Urothelium cell line (cell line): ENCODE measurements at places on chromosomes 6 and 20.

DNA sequence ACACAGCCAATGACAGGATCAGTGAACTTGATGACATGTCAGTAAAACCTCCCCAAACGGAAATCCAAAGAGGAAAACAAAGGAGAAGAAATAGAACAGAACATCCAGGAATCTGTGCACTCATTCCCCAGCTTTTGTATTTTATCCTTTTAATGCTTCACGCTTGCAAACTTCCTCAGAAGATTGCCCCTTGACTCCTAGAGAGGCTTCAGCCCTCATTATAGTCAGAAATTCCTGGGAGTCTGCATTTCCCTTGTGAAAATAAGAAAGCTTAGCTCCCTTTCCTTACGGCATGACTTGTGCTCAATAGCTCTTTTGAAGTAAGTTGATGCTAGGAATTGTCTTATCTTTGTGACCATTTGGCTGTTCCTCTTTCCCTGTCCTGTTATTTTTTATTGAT is 313.6 kb upstream of the OPRM1 start:
- DNase-seq: no peak

- DNase-seq: no peak
Measured at GRCh38 chr6:81697559-81697958, 54.9 kb downstream of the TENT5A start.

DNA sequence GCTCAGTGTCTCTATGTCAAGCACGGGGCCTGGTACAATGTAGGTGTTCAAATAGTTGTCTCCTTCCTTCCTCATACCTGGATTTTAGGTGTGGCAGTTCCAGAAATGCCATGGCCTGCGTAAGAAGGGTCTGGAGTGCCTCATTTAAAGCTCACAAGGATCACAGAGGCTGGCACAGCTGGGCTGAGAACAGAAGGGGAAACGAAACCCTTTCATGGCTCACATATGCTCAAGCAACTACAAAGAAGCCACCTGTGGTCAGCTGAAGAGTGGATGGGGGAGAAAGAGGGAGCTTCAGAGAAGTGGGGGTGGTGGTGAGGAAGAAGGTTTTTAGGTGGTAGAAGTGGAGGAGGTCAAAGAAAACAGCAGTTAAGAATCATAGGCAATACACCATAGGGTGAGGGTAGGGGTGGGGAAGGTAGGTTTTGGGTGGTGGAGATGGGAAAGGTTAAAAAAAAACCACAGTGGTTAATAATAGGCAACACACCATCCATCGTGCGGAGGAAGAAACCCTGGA is 17.0 kb upstream of the TOP1 start:
- DNase-seq: no peak

DNA sequence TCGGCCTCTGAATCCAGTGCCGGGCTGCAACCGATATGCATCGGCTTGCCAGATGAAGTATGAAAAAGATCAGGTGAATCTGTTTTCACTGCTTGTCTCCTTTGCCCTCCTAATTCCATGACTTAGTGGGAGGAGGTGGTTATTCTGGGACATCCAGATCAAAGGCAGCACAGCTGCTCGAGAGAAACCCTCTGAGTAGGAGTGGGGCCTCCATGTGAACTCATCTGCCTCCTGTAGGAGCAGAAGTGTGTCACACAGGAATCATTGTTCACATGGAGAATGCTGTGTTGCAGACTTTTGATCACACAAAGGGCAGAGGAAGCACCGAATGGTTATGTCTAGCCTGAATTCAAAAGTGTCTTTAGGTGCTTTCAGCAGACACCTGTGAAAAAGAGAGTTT is 73.1 kb upstream of the SLC22A1 start:
- DNase-seq: no peak

GRCh38 chr6:54602591-54602990 is 244.0 kb upstream of the FAM83B start:
- DNase-seq: no peak

DNA sequence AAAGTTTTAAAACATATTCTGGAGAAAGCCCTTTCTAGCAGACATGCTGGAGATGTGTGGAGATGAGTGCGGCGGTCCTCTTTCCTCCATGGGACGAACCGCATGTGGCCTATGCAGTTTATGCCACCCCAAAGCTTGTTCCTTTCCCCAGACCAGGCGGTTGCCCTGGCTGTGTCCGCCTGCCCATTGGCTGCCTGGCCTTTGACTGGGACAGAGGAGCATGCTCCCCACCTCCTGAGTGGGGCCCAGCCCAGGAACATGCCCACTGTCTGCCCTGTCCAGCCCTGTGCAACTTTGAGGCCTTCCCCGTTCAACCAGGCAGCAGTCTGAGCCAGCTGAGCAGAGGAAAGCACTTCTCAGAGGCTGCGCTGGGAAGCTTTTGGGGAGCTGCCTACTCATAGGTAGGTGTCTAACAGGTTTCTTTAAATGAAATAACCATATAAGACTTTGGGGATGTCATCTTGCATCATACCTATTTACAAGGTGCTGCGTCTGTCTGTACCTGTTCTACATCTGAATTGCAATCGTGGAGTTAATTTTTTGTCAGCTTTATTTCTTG is 20.6 kb downstream of the FOXC1 start:
- DNase-seq: no peak

DNA sequence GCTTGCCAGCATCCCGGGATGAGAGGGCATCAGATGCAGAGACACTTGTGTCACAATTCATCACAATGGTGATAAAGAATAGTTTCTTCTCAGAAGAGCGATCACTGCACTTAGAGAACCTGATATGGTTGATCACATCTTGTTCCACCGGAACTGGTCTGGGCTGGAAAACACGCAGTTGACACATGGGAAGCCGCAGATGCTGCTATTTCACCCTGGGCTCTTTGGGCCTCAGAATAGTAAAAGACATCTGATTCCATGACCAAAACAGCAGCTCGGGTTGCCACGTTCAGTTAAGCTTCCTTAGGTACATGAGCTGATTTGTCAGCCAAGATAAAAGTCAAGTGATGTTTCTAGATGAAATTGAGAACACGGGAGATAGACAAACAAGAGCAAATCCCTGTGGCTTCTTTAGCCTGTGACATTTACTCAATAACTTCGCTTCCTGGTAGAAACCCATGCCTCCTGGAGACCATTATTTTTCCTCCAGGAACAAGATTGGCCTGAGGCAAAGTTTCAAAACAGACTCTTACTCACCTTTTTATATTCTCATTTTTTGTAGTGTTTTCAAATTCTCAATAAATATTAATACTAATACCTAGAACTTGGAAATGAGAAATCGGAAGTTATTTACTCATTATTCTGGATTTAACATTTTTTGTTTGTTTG is 59.4 kb downstream of the TRMT6 start:
- no peak for DNase-seq

GRCh38 chr6:37507690-37508421 is 8.2 kb upstream of the CCDC167 start:
- DNase-seq: no peak

DNA sequence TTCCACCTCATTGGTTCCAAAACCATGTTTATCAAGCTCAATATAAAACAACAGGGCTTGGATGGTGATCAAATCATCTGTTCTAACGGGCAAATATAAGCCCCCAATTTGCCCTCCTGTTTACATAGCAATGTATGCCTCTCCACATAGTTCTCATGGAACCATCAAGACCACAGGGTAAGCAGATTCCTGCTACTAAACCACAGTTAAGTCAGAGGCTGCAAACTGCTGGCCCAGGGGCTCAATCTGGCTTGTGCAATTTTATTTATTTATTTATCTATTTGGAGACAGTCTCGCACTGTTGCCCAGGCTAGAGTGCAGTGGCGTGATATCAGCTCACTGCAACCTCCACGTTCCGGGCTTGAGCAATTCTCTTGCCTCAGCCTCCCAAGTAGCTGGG is 18.9 kb upstream of the MTHFD1L start:
- DNase-seq: no peak

DNA sequence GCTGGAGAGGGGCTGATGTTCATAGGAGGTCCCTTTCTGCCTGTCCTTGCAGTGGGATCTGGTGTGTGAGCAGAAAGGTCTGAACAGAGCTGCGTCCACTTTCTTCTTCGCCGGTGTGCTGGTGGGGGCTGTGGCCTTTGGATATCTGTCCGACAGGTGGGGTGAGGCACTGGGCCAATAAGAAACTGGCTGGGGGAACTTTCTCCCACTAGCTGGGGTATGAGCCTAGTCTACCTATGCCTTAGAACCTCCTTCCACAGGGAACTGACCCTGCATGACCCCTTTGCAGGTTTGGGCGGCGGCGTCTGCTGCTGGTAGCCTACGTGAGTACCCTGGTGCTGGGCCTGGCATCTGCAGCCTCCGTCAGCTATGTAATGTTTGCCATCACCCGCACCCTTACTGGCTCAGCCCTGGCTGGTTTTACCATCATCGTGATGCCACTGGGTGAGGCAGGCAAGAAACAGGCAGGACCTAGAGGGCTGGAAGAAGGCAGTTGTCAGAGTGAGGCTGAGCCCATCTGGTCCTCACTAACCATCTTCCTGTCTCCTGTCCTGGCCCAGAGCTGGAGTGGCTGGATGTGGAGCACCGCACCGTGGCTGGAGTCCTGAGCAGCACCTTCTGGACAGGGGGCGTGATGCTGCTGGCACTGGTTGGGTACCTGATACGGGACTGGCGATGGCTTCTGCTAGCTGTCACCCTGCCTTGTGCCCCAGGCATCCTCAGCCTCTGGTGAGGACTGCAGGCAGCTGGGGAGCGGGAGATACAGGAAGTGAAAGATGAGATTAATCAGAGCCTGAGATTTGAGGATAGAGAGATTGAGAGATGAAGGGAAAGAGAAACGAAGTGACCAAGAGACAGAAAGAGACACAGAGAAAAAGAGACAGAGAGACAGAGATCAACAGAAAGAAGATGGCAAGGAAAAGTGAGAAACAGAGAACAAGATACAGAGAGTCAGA is 1.6 kb downstream of the SLC22A7 start:
- no peak for DNase-seq

DNA sequence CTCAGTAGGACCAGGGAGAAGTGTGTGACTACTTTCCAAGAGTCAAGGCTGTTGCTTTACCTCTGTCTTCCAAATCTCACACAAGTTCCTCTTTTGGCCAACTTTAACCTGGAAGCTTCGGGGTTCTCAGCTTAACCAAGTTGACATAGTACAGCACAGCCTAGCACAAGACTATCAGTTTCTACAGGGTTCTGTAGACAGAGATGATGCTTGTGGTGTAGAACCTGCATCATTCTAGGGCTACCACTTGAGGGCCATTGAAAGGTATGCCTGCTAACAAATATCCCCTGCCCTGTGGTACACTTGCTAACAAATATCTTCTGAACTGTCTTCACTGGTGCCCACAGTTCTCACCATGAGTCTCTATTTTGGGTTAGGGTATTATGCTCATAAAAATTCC is 62.0 kb upstream of the MAP3K7 start:
- DNase-seq: no peak

- no peak for DNase-seq
Measured at GRCh38 chr6:122068291-122068769, 331.1 kb upstream of the HSF2 start.

- DNase-seq: no peak
Measured at GRCh38 chr6:52588087-52588709, 11.3 kb upstream of the TRAM2 start.

DNA sequence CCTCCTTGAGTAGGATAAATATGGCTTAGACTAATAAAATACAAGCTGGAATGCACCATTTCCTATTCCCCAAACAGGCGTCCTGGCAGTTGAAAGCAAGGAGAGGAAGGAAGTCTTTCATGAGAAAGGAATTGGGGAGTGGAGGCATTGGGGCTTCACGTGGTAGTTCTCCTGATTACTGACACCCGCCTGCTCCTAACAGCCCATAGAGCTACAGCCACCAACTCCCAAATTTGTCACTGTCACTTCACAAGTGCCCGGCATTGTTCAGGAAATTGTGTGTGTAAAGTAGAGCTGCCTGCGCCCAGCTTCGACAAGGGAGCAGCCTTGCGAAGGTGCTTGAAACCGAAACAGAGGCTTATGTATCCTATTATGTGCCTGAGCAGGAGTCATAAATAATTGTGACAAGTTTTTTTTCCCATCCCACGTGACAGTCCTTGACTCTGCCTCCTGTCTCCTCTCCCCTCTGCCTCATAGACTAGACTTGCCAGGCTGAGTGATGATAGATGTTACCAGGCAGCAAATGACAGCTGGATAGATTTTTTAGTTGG is 301.7 kb upstream of the ZFP64 start:
- DNase-seq: peak; percentile 66

GRCh38 chr6:30483677-30484279 is 5.5 kb upstream of the HLA-E start:
- no peak for DNase-seq

- peak; percentile 19 for DNase-seq
Measured at GRCh38 chr6:50185006-50185405, 135.3 kb upstream of the DEFB112 start.

DNA sequence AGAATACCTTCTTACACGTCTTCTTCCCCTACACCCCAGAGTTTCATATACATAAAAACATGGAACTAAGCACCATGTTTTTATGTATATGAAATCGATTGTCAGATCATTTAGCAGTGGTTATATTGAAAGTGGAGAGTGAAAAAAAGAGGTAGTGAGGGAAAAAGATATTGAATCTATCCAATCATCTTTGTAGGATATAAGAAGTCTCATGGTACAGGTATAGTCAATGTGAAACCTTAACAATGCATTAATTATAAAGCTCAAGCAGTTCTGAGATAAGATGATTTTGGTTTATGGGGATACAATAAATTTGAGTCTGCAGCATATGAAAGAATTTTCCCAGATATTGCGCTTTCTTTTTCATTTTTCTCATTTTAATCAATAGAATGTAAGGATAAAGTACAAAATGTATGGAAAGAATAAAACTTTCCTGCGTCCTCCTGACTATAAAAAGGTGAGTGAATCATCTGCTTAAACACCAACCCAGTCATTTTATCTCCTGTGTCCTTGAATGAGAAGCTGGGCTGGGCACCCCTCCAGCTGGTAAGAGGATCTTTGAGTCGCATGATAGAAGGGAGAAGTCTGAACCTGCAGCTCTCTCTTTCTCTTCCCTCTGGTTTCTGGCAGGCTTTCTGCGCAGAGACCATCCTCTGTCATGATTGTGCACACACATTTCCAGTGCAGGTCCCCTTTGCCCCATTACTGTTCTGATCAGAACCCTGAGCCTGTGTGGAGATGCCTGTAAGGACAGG is 28.1 kb upstream of the AKIRIN2 start:
- DNase-seq: no peak

GRCh38 chr20:24079661-24080412 is 91.3 kb upstream of the GGTLC1 start:
- DNase-seq: no peak

- DNase-seq: peak; percentile 54
Measured at GRCh38 chr20:31569163-31570020, 35.7 kb upstream of the ID1 start.

- peak; percentile 77 for DNase-seq
Measured at GRCh38 chr20:44215125-44215524, 4.6 kb upstream of the OSER1 start.

- no peak for DNase-seq
Measured at GRCh38 chr6:146871611-146872425, 273.0 kb downstream of the ADGB start.

DNA sequence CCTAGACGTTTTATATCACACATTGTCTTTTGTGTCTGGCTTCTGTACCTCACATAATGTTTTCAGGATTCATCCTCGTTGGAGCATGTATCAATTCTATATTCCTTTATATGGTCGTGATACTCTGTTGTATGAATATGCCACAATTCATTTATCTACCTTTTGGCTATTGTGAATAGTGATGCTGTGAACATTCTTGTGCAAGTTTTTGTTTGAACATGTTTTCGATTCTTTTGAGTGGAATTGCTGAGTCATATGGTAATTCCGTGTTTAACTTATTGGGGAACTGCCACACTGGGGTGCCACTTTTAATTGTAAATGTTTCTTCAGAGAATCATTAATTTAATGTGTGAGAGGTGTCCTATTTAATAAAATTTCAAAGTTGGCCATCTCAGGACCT is 101.2 kb downstream of the SLC35B3 start:
- no peak for DNase-seq
